ENCODE measurements at places on chromosomes 16 and 17.

DNA sequence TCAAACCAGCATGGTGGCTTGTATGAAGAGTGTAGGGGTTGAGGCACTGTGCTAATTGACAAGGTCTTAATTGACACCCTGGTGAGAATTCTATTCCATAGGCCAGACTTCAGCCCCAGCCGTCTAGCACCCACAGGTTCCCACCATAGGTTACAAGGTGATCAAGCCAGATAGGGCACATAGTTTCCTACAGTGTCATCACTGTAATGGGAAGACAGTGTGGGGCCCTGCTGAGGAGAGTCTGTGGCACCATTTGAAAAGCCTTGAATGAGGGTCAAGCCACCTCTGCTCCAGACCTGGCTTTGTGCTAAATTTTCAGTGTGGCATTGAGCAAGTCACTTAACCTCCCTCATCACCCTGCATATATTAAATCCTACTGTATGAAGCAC lies 36.2 kb downstream of the YPEL2 start:
- DNase-seq = no peak

- no peak for DNase-seq
Observed at GRCh38 chr17:61996916-61997605, 68.0 kb downstream of the MED13 start.

DNA sequence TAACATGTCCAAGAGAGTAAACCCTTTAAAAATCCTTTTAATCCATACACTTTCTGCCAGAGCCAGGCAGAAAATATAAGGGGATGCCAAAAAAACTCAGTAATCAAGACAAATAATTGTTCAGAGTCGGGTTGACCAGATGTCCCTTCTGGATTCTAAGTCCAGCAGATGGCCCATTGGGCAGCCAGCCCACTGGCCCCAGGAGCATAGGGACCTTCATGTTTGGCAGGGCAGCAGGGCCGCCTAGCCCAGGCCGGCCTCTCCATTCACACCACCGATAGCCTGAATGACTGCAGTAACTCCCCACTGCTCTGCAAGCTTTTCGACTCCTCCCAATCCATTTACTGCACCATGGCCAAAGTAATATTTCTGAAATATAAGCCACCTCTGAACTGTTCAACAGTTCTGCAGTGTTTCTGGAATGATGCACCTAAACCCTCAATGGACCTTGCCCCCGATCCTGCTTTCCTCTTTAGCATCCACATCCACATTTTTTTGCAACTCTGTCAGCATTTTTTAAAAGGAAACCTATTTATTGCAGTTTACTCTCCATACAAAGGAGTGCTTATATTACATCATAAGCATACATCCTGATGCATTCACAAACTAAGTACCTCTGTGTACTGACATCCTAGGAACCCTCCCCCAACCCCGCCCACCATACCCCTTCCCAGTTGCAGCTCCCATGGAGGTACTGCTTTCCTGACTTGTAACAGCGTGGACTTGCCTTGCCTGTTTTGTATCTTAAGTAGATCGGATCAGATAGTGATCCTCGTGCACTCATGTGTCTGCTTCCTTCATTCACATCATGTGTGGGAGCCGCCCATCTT lies 46.4 kb downstream of the LDHD start:
- no peak for DNase-seq

DNA sequence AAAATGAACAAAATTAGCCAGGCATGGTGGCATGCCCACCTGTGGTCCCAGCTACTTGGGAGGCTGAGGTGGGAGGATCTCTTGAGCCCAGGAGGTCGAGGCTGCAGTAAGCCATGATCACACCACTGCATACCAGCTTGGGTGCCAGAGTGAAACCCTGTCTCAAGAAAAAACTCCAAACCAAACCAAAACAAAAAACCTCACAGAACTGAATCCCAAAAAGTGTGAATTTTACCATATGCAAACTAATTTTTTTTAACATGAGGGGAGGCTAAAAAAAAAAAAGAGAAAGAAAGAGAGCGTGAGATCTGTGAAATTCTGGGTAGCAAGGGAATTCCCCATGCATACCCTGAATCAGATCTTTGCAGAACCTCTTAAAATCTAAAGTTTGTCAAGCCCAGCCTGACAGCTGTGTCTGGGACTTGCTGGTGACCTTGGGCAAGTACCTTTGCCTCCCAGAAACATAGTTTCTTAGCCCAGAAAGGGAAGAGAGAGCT lies 17.1 kb upstream of the CDH1 start:
- DNase-seq = no peak

GRCh38 chr17:55487695-55488432 lies 23.4 kb downstream of the SMIM36 start:
- no peak for DNase-seq

DNA sequence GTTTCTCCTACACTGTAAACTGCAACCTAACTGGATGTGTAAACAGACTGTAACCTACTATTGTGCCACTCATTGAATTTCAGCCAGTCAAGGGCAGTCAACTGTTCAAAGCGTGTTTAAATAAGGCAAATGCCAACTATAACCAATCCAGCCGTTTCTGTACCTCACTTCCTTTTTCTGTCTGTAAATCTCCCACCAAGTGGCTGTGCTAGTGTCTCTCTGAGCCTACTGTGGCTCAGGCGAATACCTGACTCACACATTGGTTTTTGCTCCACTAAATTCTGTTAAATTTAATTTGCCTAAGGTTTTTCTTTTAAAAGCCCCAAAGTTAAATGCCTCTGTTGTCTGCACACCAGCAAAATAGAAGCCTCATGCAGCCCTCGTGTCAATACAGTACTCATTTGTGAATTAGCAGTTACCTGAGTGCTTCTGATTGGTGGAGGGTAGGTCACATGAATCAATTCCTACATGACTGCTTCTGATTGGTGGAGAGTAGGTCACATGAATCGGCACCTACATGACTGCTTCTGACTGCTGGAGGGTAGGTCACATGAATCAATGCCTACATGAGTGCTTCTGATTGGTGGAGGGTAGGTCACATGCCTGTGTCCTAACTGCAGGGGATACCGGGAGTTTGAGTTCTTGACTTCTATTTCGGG lies 31.1 kb upstream of the CCR7 start:
- no peak for DNase-seq
